Chondrocyte (in vitro differentiated cells): ENCODE measurements at places on chromosomes 12 and 14. TPM values are rescaled to one million over a fixed set of nuclear protein-coding genes. Genes with fewer than 3 reads are reported as not detected.

GRCh38 chr12:51047655-51048540 is at the start of gene LETMD1:
Gene LETMD1, plus strand, starts transcription at chr12:51048327. Its CDS starts 30 bp downstream, at chr12:51048357.
- H3K4me3 ChIP-seq = peak within 1 kb of the TSS; percentile 91
- H3K27ac ChIP-seq = peak within 1 kb of the TSS; percentile 89
- peak; percentile 94 for DNase-seq
- peaks cover 4% of the 10 kb centered on the region for H3K36me3 ChIP-seq
- peaks cover 34% of the 10 kb centered on the region for H3K4me1 ChIP-seq

DNA sequence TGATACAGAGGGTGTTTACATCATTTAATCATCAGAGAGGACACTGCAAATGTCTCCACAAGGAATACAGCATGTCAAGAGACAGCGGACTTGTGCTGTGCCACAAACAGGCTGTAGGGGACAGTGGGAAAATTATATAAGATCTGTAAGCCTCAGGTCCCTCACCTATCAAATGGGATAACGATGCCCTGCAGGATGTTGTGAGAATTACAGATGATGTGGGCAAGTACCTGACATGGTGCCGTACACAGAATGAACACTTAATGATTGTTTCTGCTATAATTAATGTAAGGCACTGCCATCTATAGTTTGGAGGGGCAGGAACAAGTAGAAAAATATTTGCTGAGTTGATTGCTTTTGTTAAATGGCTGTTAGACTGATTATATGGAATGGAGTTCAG is 81.9 kb upstream of the GTF2A1 start:
- H3K4me3 ChIP-seq = no peak overlapping the region
- H3K36me3 ChIP-seq = no peaks in the 10 kb centered on the region
- H3K4me1 ChIP-seq = no peaks in the 10 kb centered on the region
- no peak for DNase-seq
- H3K27ac ChIP-seq = no peak overlapping the region

DNA sequence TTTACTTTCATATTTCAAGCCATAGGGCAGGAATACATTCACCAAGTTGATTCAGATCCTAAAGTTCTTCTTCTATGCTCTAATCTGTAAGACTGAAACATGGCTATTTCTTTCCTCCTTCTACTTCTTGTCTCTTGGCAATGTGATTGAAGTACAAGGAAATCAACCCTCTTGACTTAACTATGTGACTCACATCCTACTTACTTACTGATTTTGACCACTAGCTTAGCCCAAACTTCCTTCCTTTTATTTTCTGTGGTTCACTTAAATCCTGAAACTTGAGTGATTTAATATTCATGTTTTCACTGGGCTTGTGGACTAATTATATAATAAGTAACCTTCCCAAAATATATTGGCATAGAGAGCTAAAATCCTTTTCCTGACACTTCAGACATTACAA is 111.2 kb upstream of the NOVA1 start:
- H3K36me3 ChIP-seq = no peaks in the 10 kb centered on the region
- no peak overlapping the region for H3K4me3 ChIP-seq
- H3K27me3 ChIP-seq = no peaks in the 10 kb centered on the region
- DNase-seq = no peak

GRCh38 chr12:54010053-54010971 is 1.5 kb downstream of the HOXC8 start:
- H3K27ac ChIP-seq = no peak overlapping the region
- no peaks in the 10 kb centered on the region for H3K36me3 ChIP-seq
- peaks cover 84% of the 10 kb centered on the region for H3K27me3 ChIP-seq
- H3K4me3 ChIP-seq = no peak overlapping the region

DNA sequence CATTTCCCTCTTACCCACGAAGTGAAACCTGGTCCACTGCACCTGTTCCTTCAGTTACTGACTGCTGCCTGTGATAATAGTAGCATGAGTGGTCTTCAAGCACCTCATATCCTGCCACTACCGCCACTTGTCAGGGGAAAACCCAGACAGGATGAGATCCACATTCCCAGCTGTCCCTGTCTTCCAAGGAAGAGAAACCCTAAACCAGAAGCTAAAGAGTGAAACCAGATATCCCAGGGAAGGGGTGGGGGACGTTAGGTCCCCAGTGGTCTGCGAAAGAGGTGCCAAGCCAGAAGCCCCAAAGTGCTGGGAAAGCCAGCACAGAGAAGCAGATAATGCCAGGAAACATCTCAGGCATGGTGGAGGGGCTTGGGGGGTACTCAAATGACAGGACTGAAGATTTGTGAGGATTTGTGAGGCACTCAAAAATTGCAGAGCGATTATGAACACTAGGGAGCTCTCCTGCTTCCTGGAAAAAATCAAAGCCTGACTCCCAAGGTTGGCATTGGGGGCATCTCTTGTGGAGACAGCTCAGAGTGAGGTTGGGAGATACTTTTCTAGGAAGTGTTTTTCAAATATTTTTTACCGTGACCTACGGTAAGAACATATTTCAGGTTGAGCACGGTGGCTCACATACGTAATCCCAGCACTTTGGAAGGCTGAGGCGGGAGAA is 77.9 kb downstream of the TMEM30B start:
- H3K27ac ChIP-seq = no peak overlapping the region
- H3K4me3 ChIP-seq = no peak overlapping the region
- DNase-seq = no peak
- H3K36me3 ChIP-seq = no peaks in the 10 kb centered on the region
- peaks cover 21% of the 10 kb centered on the region for H3K4me1 ChIP-seq
- H3K27me3 ChIP-seq = no peaks in the 10 kb centered on the region

GRCh38 chr12:71935594-71935993 is 3.1 kb upstream of the TPH2 start:
- H3K4me1 ChIP-seq = peaks cover 6% of the 10 kb centered on the region
- no peak overlapping the region for H3K27ac ChIP-seq
- no peaks in the 10 kb centered on the region for H3K36me3 ChIP-seq

GRCh38 chr14:90546767-90547166 is 149.9 kb downstream of the CALM1 start:
- H3K4me3 ChIP-seq = no peak overlapping the region
- H3K36me3 ChIP-seq = peaks cover 6% of the 10 kb centered on the region
- peaks cover 19% of the 10 kb centered on the region for H3K4me1 ChIP-seq
- no peak for DNase-seq
- H3K27me3 ChIP-seq = no peaks in the 10 kb centered on the region

DNA sequence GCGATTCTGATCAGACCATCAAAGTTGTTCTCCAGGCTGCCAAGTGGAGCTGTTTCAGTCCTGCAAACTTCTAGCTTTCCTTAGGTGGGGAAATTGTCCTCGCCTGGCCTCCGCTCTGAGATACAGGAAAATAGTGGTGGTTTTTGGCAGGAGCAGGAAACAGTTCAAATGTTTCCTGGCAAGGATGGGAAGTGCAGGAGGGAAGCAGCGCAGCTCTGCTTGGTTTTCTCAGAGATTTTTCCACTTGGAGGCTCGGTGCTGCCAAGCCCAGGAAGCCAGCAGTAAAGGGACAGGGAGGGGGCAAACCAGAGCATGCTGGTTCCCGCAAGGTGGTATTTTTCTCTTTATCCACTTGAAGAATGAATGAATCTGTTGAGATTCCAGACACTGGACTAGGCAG is 17.0 kb downstream of the TMEM63C start:
- no peak overlapping the region for H3K27ac ChIP-seq
- no peaks in the 10 kb centered on the region for H3K4me1 ChIP-seq
- H3K36me3 ChIP-seq = peaks cover 9% of the 10 kb centered on the region
- H3K4me3 ChIP-seq = no peak overlapping the region
- peaks cover 22% of the 10 kb centered on the region for H3K27me3 ChIP-seq

- peaks cover 1% of the 10 kb centered on the region for H3K36me3 ChIP-seq
- no peak overlapping the region for H3K4me3 ChIP-seq
- H3K27me3 ChIP-seq = no peaks in the 10 kb centered on the region
- H3K27ac ChIP-seq = no peak overlapping the region
- DNase-seq = no peak
Observed at GRCh38 chr12:104526751-104527150, 70.0 kb downstream of the CHST11 start.

- no peaks in the 10 kb centered on the region for H3K27me3 ChIP-seq
- DNase-seq = no peak
- H3K27ac ChIP-seq = no peak overlapping the region
- H3K36me3 ChIP-seq = no peaks in the 10 kb centered on the region
- H3K4me3 ChIP-seq = no peak overlapping the region
- H3K4me1 ChIP-seq = no peaks in the 10 kb centered on the region
Observed at GRCh38 chr12:67877727-67878126, 111.5 kb upstream of the IFNG-AS1 start.

DNA sequence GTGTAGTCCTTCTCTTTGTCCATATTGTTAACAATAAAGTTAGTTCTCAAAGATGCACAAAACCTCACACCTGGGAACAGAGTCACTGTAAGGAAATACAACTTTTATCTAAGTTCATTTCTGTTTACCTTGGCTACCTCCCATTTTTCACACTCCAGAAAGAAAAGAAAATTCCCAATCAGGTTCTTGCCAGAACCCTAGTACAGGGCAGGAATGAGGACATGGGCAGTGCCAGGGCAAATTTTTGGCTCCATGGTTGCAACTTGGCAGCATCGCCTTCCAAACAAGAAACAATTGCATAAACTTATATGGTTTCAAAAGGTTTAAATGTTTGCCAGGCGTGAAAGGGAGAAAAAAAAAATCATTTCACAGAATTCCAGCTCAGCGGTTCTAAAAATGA is 296.3 kb upstream of the PRKD1 start:
- no peaks in the 10 kb centered on the region for H3K36me3 ChIP-seq
- no peak overlapping the region for H3K27ac ChIP-seq
- peaks cover 9% of the 10 kb centered on the region for H3K27me3 ChIP-seq
- DNase-seq = no peak

DNA sequence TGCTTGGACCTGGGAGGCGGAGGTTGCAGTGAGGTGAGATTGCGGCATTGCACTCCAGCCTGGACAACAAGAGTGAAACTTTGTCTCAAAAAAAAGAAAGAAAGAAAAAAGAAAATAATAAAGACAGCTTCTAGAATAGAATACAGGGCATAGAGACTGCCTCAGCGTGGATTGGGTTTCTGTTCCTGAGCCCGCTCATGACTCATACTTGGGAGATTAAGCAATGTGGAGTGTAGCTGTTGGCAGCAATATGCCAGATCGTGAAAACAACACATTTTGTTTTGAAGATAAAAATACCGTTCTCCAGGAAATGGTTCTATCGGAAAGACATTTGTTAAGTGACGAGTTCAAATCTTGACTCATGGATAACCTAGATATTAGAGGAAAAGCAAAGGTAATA is 67.2 kb downstream of the GLT1D1 start:
- no peaks in the 10 kb centered on the region for H3K36me3 ChIP-seq
- no peak overlapping the region for H3K4me3 ChIP-seq
- H3K27ac ChIP-seq = no peak overlapping the region
- no peaks in the 10 kb centered on the region for H3K4me1 ChIP-seq

DNA sequence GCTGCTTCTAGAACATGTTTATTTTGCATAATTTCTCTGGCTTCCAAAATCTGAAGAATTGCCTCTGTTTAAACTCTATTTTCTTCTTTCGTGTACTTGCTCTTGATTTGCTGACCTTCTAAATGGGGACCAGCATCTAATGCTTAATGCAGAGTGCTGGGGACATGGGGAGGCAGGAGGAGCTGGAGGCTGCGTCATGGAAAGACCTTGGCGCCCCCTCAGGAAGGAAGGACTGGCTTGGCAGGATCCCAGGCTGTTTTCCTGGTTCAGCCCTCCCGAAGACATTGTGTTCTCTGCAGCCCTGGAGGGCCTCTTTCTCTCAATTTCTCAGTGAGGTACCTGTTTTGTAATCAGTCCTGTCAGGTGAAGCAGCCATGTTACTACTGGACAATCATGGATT is 5.5 kb downstream of the PRKCH start:
- H3K27ac ChIP-seq = no peak overlapping the region
- H3K4me1 ChIP-seq = peaks cover 17% of the 10 kb centered on the region
- DNase-seq = no peak
- H3K4me3 ChIP-seq = no peak overlapping the region
- H3K36me3 ChIP-seq = peaks cover 2% of the 10 kb centered on the region
- H3K27me3 ChIP-seq = peaks cover 5% of the 10 kb centered on the region

DNA sequence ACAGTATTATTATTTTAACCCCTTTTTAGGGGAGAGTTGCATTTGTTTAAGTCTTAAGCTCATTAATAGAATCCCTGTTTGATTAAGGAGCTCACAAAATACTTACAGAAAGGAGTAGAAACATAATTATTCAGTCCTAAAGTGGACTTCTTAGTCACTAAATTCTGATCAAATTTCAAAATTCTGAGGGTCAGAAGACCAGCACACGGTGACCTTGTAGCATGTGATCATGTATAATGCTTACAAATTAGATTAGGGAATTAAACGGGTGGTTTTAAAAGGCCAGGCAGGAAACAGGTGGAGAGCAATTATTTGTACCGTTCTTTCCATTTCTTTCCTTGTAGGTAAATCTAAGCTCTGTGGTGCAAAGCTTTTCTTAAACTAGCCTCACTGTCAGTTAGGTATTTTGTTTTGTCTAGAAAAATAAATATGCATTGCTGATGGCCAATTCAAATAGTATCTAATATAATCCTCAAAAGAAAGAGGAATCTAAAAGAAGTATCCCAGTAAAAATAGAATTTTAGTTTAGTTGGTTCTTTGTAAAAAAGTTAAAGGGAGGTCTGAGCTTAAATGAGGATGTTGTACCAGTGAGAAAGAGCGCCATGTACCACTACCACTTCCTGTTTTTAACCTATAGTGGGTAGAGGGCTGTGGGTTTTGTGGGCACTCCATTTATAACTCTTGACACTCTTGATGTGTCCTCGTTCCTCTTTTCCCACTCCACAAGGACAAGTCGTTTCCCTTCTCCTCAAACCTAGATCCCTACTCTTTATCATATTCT is 51.1 kb downstream of the SLC38A1 start:
- no peak for DNase-seq

The NUAK1 gene
- 78.1 to 81.4 TPM (median 78.5 TPM) in 3 replicates for total RNA-seq

The PRPH gene
- not detected in 3 replicates for total RNA-seq

The HRK gene
- 0.31 to 0.80 TPM (median 0.49 TPM) in 3 replicates for total RNA-seq

The KCNMB4 gene
- total RNA-seq = 2.9 to 3.7 TPM (median 3.3 TPM) in 3 replicates

The EXOC3L4 gene
- not detected in 3 replicates for total RNA-seq

The PIWIL1 gene
- not detected in 3 replicates for total RNA-seq

The ACRBP gene
- 0.37 to 0.74 TPM (median 0.41 TPM) in 3 replicates for total RNA-seq

The VWF gene
- total RNA-seq = 0.05 to 0.08 TPM (median 0.07 TPM) in 3 replicates
